Nasal cavity respiratory epithelium epithelial cell of viscerocranial mucosa (primary cell): ENCODE measurements at places on chromosomes 11 and 22. TPM values are rescaled to one million over a fixed set of nuclear protein-coding genes. Genes with fewer than 3 reads are reported as not detected.

Gene CCDC157
- 0.34 and 1.1 TPM in 2 replicates for total RNA-seq

Gene RFPL2
- not detected in 2 replicates for total RNA-seq

Gene GVQW3
- under 0.01 and 0.57 TPM in 2 replicates for total RNA-seq

Gene KIAA1671
- 20.2 and 52.9 TPM in 2 replicates for total RNA-seq

Gene HDHD5
- total RNA-seq: 24.8 and 30.8 TPM in 2 replicates

Gene LARGE2
- total RNA-seq: 6.5 and 8.3 TPM in 2 replicates
